LHCN-M2 (cell line): ENCODE measurements at places on chromosomes 6 and 20. TPM values are rescaled to one million over a fixed set of nuclear protein-coding genes. Genes with fewer than 3 reads are reported as not detected.

- DNase-seq, result no peak
These were observed 2.6 kb upstream of the BPIFB4 start for GRCh38 chr20:33076662-33077372.

DNA sequence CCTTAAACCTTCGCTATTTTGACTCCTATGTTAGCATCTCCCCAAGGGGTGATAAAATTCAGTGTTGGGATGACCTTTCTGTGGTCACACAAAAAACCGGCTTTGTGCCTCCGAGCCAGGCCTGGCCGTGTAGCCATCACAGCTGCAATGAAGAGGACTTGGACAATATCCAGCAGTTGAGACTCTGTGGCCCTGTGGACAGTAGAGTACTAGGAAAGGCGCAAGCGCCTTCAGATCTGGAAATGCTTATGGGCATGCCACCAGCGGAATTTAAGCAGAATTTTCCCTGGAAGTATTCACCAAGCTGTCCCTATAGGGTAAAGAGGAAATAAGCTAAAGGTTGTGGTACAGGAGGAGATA lies 63.3 kb upstream of the SLC2A12 start:
- no peak for DNase-seq

Gene SLC22A3
- total RNA-seq, result 0.06 TPM in 1 of 2 replicates, not detected in the other

GRCh38 chr20:59305908-59306655 lies 5.7 kb downstream of the EDN3 start:
- no peak for DNase-seq

Gene RAE1
- 39.1 and 41.2 TPM in 2 replicates for total RNA-seq

- peak; percentile 72 for DNase-seq
These were observed 21.1 kb downstream of the RTN4IP1 start for GRCh38 chr6:106608080-106608668.

Gene SMPDL3A
- total RNA-seq, result 10.0 and 13.4 TPM in 2 replicates

GRCh38 chr20:16501301-16501700 lies 71.9 kb downstream of the KIF16B start:
- no peak for DNase-seq

Gene VGLL2
- total RNA-seq, result 0.19 and 0.75 TPM in 2 replicates

Gene FUT9
- not detected in 2 replicates for total RNA-seq

GRCh38 chr20:49207076-49207475 lies 12.1 kb upstream of the DDX27 start:
- no peak for DNase-seq

Gene JPH2
- total RNA-seq, result 24.4 and 31.8 TPM in 2 replicates

GRCh38 chr6:73983367-73983766 lies 287.4 kb downstream of the CD109 start:
- DNase-seq, result peak; percentile 12

Gene VWA7
- total RNA-seq, result not detected in 2 replicates

DNA sequence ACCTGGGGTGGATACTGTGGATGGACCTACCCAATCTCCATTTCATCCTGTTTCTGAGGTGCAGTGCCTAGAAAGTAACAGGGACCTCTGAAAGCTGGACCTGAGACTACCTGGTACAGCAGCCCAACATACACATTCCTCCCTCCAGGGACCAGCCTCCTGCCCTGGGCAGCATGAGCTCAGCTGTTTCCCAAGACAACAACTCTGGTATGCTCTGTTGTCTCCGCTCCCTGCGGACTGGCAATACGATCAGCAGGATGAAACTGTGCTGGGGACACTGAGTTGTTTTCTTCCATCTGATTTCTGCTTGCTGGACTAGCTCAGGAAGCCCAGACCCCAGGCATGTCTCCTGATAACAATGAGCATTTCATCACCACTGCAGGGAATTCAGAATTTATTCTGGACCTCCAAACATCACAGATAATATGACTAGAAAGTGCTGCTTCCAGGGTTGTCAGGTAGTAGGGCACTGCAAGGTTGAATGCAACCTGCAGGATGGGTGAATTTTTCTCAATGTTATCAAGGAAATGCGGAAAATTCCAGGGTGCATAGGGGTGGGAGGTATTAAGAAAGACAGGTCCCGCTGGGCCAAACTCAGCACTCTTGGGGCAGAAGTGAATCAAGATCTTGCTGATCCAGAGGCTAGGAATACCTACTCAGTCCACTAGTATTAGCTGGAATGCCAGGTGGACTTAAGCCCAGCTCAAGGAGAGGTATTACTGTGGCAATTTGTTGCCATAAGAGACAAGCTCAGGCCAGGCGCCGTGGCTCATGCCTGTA lies 38.9 kb upstream of the SLC4A11 start:
- no peak for DNase-seq

Gene MATN4
- total RNA-seq, result 0.23 TPM in 1 of 2 replicates, not detected in the other

Gene ABHD12
- 47.8 and 48.8 TPM in 2 replicates for total RNA-seq

DNA sequence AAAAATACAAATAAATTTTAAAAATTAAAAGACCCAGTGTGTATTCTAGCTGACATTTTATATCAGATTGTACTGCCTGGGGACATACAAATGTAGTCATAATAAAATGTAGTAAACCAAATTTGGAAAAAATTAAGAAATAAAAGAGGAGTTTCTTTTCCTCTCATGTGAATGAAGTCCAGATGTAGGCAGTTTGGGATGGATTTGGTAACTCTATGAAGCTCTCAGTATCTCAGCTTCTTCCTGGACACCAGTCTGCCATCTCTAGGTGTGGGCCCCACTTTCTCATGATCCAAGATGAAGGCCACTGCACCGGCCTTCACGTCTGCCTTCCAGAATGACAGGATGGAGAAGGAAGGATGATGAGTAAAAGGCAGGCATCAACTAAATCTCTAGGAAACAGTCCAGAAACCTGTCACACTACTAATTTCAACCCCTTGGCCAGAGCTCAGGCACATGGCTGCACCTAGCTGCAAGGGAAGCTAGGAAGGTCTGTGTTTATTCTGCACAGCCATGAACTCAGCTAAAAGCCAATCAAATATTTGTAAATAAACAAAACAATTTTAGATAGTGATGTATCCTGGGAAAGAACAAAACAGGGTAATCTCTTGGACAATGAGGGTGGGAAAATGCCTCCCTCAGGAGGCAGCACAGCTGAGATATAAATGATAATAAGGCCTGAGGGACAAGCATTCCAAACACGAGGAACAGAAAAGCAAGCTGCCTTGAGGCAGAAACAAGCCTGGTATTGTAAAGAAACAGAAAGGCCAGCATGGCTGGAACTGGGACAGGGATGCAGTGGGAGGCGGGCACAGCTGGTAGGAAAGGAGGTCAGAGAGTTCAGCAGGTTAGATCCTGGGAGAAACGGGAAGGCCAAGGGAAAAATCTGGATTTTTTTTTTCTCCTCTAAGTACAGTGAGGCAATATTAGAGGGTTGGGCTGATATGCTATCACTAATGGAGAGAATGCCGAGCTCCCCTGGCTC lies 88.5 kb upstream of the PTPN1 start:
- DNase-seq, result no peak

Gene COL19A1
- 0.26 and 0.40 TPM in 2 replicates for total RNA-seq

Gene COL11A2
- total RNA-seq, result 0.96 and 1.1 TPM in 2 replicates

DNA sequence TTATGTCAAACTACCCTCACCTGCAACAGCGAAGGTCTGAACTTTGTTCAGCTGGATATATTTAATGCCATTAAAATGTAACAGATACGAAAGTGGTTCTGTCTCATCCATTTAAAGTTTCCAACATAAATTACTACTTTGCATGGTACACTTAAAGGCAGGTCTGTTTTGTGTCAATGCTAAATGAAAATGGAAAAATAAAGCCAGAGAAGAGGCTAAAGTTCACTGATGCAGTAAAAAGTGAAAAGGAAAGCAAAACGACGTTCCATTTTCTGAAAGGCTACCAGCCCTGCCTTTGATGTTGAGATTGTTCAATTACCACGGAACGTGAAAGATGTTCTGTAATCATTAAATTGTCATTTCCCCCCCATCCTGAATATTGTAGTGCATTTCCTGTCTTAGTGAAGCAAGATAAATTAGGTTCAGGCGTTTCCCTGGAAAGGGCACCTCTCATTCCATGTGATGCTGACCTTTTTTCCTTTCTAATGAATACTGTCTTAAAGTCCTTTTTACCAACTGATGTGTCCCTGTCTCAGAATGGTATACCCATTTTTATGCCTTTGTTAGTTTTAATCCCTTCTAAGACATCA lies 334.7 kb upstream of the JAG1 start:
- no peak for DNase-seq

DNA sequence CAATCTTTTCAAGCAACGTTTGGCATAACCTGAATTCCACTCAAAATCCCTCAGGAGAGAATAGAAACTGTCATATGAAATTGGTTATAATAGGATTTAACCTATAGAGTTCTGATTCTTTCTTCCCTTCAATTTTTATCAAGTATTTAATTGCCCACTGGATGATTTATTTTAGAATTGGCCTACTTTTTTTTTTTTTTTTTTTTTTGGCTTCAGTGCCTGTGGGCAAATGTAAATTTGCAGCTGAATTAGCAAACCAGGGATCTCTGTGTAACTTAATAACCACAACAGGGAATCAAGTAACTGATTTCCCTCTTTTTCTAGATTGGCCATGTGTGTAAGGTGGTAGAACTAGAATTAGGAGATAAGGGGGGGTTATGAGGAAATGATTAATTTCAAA lies 157.0 kb downstream of the SOX4 start:
- DNase-seq, result no peak

Gene APCDD1L
- 0.34 and 0.96 TPM in 2 replicates for total RNA-seq

- DNase-seq, result peak; percentile 77
These were observed 48.6 kb downstream of the TPD52L1 start for GRCh38 chr6:125201961-125202729.

- no peak for DNase-seq
These were observed 143.2 kb upstream of the SNX9 start for GRCh38 chr6:157679605-157680580.

GRCh38 chr20:52470561-52470960 lies 279.0 kb upstream of the ZFP64 start:
- DNase-seq, result no peak

Gene RAB32
- total RNA-seq, result 61.7 and 72.4 TPM in 2 replicates

DNA sequence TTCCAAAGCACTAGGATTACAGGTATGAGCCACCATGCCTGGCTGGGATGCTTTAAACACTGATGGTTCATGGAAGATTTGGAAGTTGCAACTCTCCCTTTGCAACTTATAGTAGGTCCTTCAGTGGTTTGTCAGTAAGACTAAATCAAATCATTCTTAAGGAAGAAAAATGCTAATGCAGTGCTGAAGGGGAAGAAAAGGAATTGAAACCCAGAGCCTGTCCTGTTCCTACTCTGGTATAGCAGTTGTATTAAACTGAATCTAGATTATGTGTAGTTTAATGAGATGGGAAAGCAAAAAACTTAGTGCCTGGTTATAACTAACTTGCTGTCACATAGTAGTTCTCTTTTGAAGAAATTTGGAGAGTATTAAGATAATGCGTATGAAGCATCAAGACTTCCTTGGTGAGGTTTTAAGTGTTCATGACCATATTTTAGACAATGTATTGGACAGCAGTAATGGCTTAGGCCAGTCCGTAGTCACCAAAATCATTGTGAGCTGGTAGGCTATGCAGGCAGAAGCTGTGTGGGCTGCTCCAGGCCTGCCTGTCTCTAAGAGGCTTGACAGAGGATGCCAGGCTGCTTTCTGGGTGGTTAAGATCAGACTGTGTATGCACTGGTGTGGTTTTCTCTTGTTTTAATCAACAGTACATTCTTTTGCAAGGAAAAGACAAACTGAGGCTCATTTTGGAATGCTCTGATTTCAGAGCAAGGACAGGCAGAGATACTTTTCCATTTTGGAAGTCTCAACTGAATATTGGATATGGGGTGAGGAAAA lies 14.0 kb downstream of the PAQR8 start:
- no peak for DNase-seq

GRCh38 chr6:16903470-16903869 lies 142.2 kb upstream of the ATXN1 start:
- DNase-seq, result peak; percentile 61

- DNase-seq, result peak; percentile 62
These were observed 294.2 kb upstream of the TCF21 start for GRCh38 chr6:133594652-133595110.
